ENCODE measurements at places on chromosomes 3 and 15.

DNA sequence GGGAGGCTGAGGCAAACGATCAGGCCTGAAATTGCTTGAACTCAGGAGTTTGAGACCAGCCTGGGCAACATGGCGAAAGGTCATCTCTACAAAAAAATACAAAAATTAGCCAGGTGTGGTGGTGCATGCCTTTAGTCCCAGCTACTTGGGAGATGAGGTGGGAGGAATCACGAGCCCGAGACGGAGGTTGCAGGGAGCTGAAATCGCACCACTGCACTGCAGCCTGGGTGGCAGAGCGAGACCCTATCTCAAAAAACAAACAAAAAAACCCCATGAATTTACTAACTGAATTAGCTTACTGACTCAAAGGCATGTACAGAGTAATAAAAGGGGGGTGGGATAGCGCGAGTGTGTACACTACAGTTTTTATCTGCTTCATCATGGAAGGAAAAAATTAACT lies 19.3 kb downstream of the ARF4 start:
- DNase-seq, result no peak

DNA sequence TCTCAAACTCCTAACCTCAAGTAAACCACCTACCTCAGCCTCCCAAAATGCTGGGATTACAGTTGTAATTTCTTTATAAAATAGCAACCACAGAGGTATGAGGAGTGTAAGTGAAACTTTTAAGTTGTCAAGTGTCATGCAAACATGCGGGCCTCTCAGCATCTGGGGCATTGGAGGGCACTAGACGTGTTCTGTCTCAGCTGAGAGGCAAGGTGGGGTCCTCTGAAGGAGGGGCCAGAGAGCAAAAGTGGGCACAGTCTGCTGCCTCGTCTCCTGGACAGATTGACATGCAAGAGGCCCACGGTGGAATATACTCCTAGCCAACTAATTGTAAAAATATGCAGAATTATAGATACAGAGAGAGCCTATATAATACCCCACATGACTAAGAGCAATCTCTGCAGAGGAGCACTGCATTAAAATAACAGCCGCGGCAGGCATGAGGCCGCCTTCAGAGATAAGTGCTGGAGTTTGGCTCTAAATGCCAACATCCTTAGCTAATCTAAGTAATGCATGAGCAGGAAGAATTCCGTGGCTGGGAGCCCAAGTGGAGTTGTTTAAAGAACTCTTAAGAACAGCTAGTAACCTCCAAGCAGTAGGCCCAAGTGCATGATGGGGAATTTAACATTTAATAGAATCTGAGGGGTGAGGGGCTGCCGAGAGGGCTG lies 87.8 kb upstream of the RNU6-1 start:
- DNase-seq, result peak; percentile 98

GRCh38 chr3:129534428-129535027 lies 6.1 kb downstream of the RHO start:
- no peak for DNase-seq

DNA sequence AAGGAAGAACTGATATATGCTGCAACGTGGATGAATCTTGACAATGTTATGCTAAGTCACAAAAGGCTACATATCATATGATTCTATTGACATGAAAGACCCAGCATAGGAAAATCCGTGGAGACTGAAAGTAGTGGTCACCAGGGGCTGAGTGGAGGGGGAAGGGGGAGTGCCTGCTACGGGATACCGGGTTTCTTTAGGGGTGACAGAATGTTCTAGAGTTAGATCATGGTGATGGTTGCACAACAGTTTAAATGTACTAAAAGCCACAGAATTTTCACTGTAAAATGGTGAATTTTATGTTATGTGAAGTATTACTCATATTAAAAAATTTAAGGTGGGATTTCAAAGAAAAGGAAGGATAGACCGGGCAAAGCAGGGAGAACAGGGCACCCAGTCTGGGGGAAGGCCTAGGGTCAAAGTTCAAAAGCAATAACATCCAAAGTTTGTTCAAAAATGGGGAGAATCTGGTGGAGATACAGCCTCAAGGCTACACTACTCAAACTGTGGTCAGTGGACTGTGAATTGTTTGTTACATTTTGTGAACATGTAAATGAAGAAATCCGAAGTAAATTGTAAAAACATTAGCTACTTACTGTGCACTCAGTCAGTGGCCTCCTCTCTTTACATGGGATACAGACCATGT lies 74.2 kb upstream of the FNDC3B start:
- peak; percentile 41 for DNase-seq

GRCh38 chr15:88155310-88155709 lies 101.2 kb downstream of the NTRK3 start:
- DNase-seq, result no peak

GRCh38 chr15:31083370-31083780 lies 18.1 kb downstream of the TRPM1 start:
- DNase-seq, result no peak

DNA sequence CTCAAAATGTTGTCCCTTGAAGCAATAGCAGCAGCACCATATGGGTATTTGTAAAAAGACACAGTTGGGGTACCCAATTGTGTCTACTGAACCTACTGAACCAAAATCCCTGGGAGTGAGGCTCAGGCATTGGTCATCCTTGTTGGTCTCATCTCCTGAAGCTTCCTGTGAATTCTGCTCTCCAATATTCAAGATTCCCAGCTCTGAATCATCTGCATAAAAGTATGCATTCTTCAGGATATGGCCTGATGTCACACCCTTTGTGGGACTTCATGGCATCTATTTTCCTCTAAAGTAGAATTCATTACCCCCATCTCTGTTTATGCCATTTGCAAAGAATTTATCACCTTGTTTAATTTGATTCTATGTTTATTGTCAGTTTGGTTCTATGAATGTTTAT lies 13.3 kb upstream of the PTX3 start:
- no peak for DNase-seq

GRCh38 chr15:91140601-91141000 lies 40.5 kb downstream of the SV2B start:
- no peak for DNase-seq

- DNase-seq, result no peak
Observed at GRCh38 chr15:21270474-21270873, 169.8 kb downstream of the POTEB3 start.

DNA sequence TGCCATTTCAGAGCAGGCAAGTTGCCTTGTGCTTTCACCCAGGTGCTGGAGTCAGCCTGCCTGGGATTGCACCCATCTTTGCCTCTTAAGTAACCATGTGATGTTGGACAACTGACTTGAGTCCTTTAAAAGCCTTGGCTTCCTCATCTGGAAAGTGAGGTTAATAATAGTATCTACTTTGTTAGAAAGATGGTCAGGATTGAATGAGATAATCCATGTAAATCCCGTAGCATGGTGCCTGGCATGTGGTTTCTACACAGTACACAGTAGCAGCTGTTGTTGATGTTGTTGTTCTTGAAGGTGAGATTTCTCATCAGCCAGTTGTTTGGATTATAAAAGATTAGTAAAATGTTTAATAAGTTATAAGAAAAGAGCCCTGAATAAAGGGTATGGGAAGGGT lies 48.8 kb downstream of the PSMD6 start:
- DNase-seq, result no peak

DNA sequence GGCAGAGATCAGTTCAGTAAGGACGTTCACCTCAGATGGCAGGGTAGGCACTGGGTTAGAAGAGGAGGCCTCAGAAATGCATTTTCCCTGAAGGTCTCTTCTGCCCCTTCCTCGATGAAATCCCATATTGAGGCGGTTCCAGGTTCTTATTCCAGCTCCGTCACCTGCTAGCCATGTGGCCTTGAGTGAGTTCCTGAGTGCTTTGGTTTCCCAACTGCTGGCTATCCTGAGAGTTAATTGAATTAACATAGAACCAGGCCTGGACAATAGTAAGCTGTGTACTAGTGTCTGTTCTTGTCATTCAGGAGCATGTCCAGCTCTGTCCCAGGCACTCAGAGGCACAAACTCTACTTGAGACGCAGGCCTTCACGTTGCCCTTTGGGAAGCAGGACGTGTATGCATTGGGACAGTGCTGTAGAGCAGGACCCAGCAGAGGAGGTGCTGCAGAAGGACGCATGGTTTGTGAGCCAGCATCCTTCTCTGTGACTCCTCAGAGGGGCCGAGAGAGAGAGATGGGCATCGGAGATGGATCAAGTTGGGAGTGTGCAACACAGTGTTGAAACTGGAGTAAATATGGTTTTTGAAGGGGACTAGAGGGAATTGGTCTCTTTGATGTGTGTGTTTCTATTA lies 114.2 kb downstream of the ASB7 start:
- DNase-seq, result no peak

- peak; percentile 69 for DNase-seq
Observed at GRCh38 chr15:85580879-85581278, 200.5 kb downstream of the AKAP13 start.

DNA sequence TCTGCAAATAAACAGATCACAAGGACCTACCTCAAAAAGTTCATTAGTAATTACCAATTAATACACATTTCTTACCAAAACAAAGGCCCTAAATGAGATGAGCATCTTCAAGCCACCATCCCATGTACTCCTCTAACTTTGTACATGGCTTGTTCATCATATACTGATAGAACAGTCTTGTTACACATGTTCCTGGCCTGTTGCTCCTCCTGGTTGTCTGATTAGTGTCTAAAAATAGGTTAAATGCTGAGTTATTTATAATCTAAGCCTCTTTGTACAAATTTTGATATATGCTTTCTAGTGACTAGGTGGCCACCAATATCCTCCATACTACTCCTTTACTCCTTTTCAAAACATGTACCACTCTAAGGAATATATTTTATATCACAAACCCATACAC lies 25.0 kb downstream of the TBC1D5 start:
- DNase-seq, result no peak

DNA sequence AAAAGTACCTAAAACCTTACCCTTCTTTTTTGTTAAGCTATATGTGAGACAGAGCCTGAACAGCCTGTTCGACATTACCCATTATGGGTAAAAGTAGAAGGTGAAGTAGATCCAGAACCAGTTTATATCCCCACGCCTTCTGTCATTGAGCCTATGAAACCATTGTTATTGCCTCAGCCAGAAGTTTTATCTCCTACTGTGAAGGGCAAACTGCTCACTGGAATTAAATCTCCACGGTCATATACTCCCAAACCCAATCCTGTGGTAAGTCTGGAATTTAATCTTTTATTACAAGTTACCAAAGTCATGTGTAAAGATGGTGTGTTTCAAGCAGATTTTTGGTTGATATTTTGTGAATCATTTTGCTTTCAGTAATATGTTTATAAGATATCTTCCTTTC lies 47.1 kb upstream of the MAPKBP1 start:
- DNase-seq, result peak; percentile 94

GRCh38 chr15:52288051-52288942 lies 7.3 kb downstream of the MYO5C start:
- DNase-seq, result peak; percentile 55

DNA sequence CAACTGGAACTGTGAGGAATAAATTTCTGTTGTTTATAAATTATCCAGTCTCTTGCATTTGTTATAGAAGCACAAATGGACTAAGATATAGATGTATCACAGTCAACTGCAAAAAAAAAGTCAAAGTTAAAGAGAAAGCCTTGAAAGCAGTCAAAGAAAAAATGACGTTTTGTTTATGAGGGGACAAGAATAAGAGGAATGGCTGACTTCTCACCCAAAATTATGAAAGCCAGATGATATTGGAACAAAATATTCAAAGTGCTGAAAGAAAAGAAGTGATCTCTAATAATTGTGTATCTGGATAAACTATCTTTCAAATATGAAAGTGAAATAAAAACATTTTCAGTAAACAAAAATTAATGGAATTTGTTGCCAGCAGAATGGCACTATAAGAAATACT lies 171.8 kb upstream of the IGF1R start:
- DNase-seq, result no peak

- DNase-seq, result no peak
Observed at GRCh38 chr3:46711305-46711704, 6.4 kb downstream of the PRSS50 start.

- DNase-seq, result no peak
Observed at GRCh38 chr3:101133652-101134051, 140.4 kb upstream of the ABI3BP start.

GRCh38 chr15:67433495-67434099 lies 87.3 kb upstream of the C15orf61 start:
- DNase-seq, result peak; percentile 54

DNA sequence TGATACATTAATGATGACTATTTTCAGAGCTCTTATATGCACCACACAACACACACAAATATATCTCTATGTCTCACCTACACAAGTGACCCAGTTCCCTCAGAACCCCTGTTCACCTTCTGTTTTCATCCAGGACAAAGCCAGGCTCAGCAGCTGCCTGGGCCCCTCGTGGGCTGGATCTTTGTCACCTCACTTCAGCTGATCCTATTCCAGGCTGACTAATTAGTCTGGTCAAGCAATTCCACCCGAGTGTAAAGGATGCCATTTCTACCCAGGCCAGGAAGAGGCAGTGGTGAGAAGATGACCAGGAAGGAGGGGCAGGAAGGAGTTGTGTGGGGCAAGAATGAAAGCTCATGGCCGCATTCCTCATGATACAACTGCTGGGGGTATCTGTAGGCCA lies 62.3 kb downstream of the DHX30 start:
- DNase-seq, result peak; percentile 24

- DNase-seq, result peak; percentile 75
Observed at GRCh38 chr3:153338487-153338886, 176.5 kb downstream of the RAP2B start.

DNA sequence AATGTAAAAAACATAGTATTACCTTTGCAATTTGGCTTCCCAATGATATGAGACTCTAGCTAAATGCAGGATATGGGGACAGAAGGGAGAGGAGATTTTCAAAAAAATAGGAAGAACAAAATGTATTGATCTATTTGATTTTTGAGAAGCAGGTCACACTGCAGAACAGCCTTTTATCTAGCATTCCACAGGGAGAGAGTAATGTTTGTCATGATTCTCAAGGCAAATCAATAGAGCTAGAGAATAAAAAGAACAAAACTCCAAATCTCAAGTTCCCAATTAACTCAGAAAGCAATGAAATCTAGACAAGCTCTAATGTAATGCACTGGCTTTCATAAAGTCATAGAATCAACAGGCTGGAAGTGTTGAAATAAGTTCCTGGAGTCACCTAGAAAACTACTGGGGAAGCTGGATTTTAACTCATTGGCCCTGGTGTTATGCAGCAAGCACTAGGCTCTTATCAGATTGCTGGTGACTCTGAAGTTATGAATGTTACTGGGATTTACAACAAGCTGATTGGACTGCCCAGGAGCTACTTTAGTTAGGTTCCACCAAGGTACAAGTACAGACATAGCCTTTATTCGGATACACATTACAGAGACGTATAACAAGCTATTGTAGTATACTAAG lies 442.8 kb downstream of the FGF12 start:
- no peak for DNase-seq

GRCh38 chr3:122660297-122660974 lies 20.2 kb upstream of the PARP14 start:
- DNase-seq, result no peak

Data from amniotic epithelial cell (primary cell).